ENCODE measurements at places on chromosomes 11 and 22.

GRCh38 chr11:9573775-9574621 is 528 bp downstream of the WEE1 start:
- peak; percentile 8 for DNase-seq

- no peak for DNase-seq
Observed at GRCh38 chr11:8792710-8793109, 110.1 kb downstream of the RPL27A start.

DNA sequence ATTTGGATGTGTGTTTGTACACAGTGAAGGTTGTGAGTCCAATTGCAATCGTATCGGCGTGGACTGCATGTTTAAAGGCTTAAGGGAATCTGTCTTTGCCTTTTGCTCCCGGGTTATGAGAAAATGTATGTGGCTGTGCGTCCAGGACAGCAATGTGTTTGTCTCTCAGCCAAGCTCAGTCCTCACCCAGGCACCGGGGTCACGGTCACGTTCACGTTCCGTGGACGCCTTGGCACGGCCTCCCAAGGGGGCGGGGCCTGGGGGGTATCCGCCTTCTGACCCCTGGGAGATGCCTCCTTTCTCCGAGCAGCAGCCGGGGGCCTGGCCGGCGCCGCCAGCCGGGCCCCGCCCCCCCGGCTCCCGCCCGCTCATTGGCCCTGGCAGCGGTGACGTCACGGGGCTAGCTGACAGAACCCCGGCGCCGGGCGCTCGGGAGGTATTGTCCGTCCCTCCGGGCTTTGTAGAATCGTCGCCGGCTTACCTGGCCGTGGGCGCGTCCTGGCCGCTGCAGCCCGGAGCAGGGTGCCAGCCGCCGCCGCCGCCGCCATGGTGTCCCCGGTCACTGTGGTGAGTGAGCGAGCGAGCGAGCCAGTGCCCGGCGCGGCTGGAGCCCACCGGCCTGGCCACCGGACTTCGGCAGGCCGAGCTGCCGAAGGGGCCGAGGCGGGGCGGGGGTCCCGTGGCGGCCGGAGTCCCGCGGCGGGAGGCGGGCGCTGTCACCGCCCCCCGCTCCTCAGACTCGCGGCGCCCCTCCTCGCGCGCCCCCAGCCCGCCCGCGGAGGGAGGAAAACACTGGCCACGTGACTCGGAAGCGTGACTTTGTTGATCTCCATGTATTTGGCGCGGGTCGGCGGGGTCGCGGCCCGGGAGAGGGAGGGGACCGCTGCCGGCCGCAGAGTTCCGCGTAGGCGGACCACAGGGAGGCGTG is at the start of gene TMEM86A:
Gene TMEM86A, plus strand, starts transcription at position 439 of the 928 bp plus-strand sequence. Its CDS starts 108 bp downstream, at position 547.
- DNase-seq, result peak; percentile 95

- DNase-seq, result no peak
Observed at GRCh38 chr22:35959121-35959800, 69.4 kb downstream of the RBFOX2 start.

DNA sequence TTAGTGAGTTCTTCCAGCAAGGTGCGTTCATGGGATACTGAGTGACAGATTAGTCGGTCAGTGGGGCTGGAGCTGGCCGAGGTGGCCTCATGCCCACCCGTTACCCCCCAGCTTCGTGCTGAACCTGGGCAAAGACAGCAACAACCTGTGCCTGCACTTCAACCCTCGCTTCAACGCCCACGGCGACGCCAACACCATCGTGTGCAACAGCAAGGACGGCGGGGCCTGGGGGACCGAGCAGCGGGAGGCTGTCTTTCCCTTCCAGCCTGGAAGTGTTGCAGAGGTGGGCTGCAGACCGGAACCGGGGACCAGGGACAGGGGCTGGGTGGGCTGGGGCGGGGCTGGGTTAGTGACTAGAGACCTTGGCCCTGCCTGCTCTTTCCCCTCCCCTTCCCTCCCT is 2.9 kb downstream of the LGALS1 start:
- DNase-seq, result no peak

- DNase-seq, result no peak
Observed at GRCh38 chr11:7143908-7144307, 55.1 kb downstream of the RBMXL2 start.

DNA sequence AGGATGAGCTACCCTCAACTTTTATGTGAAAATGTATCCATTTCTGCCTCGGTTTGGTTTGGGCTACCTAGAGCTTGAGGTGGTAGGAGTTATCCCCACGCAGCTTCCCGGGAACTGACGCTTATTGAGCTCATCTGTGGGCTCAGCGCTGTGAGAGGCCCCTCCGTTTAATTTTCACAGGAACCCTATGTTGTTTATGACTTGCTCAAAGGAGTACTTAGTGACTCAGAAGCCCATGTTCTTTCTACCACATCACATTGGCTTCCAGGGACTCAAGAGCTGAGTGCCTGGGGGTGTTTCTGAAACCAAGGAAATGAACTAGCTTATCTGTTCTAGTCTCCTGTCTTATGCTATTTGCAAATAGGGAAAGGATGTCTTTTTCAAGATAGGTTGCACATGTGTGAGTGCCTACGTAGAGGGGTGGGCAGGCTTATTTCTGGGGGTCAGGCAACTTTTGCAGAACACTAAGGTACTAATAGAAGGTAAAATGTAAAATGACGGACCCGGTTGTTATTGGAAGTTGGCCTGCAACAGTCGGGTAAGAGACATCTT is 40.5 kb downstream of the MICAL2 start:
- DNase-seq, result no peak

DNA sequence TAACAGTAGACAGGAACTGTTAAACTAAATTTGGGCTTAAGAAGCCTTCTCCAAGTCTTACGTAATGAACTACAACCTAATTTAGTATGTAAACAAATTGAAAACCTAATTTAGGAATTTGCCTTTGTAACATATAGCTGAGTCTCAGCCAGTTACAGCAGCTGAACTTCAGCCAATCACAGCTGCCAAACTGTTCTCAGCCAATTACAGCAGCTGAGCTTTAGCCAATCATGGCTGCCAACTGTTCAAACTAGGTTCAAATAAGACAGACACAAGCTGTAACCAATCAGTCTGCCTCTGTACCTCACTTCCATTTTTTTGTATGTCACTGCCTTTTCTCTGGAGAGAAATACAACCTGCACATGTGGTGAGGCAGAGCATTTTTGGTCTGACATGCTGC is 95.0 kb upstream of the CD44 start:
- DNase-seq, result no peak

DNA sequence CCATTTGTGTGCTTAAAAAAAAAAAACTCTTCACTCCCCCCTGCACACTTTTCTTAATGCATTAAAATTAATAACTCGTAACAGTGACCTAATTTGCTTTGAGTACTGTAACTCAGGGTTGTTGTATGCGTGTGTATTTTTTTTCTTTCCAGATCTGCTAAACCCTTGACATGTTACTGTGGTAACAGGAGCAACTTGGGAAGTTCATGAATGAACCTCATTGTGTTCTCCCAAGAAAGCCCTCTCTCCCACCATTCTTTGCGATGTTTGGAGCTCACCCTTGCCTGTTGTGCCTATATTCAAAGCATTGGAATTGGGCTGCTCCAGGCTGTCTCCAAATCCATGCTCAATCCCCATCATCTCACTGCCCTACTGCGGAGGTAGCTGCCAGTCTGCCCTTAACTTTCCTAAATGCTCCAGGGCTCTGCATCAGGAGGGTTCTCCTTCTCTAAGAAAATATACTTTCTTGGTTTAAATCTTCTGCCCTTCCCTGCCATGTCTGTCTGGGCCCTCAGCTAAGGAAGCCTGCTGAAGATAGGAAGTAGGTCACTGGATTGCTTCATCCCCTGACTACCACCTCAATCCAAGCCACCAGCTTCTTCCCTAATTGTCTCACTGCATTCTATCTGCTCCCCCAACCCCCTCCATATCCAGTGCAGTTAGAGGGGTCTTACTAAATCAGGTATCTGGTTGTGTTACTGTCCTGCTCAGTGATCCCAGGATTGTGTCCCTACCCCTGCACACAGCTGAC is 70.3 kb downstream of the KIRREL3 start:
- no peak for DNase-seq

GRCh38 chr22:33923033-33923432 is 2.8 kb upstream of the LARGE1 start:
- DNase-seq, result no peak

- no peak for DNase-seq
Observed at GRCh38 chr11:119591836-119592310, 137.1 kb downstream of the NECTIN1 start.

- no peak for DNase-seq
Observed at GRCh38 chr11:30855383-30856006, 269.3 kb upstream of the MPPED2 start.

DNA sequence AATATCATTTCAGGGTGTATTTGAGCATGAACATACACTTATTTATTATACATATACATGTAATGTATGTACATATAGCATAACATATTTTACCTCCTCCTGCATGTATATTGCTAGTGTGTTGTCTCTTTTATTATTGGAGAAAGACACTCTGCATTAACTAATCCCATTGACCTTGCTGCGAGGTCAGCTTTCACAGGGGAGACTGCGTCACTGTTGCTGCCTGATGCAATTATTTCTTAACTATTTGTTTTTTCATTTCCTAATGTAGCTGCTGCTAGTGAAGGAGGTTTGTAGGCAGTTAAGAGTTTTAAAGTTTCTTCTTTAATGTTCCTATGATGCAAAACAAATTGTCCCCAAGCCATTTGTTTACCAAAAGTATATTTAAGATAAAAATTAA is 185.4 kb upstream of the CNTN5 start:
- DNase-seq, result no peak
